Thyroid gland (tissue), 4 donors: ENCODE measurements at places on chromosomes 7 and 10. TPM values are rescaled to one million over a fixed set of nuclear protein-coding genes. Genes with fewer than 3 reads are reported as not detected.

The DENND2A gene
- total RNA-seq: 2.0 TPM

The WNT2 gene
- 0.89 TPM for total RNA-seq

The INHBA gene
- 1.3 TPM for total RNA-seq

The OR6B1 gene
- not detected for total RNA-seq
